ENCODE measurements at places on chromosomes 3 and 15.

DNA sequence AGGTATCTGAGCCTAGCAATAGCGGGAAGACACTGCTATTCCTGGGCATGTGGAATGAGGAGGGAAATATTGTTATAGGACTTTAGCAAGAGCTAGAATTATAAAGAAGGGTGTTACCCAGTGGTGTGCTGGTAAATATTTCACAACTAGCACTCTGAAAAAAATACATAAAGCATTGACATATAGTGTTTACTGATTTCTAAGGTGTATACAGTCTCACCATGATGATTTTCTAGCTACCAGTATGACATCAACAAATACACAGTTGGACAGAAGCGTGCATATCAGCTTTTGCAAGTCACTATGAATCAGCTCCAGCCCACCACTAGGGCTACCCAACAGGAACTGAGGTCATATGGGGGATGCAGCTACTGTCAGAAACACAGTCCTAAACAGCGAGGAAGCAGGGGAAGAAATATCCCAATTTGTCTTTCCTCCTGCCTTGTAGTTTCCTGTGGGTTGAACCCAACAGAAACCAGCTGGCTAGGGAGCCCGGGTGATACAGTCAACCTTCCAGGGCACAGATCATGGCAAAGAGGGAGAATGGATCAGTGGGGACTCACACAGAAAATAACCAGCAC is 39.6 kb downstream of the HGD start:
- no peak for DNase-seq

DNA sequence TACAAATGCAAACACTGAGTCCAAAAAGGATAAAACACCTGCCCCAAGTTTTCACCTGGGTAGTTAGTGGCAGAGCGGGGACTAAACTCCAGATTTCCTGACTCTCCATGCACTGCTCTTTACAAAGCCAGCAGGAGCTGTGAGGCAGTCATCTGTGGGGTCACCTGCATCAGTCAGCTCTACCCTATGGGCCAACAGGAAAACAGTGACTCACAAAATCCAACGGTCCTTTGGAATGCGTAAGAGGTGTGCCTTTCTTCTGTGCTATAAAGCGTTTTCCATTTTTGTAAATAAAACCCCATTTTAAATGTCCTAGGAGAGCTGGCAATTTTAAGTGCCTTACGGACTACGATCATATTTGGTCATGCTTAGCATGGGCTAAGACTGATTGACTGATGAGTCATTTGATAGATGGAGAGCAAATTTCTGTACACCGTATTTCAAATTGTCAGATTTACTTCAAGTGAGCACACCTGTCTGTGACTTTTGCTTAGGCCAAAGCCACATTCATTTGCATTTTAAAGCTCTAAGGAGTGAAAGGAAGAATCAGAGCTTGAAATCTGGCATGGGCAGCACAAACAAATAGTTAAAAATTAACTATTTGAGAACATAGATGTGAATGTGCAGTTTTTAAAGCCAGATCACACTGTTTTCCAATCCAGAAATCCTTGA is 4.4 kb upstream of the COL8A1 start:
- DNase-seq: no peak

- DNase-seq: no peak
These were observed 275.2 kb downstream of the EPHA6 start for GRCh38 chr3:97089621-97090020.

DNA sequence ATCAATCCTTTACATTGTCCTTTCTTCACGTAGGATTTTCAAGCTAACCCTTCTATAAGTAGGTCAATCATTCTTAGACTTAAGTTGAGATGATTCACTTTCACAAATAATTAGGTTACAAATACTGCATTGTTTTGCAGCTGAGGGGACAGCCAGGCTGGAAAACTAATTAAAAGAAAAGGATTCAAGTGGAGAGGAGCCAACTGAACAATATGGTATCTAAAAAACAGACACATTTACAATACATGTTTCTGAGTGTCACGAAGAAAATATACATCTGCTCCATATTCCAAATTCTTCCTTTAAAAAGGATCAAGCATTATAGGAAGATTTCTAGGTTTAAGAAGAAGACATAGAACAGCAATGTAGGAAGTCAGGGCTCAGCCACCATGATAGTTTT is 70.2 kb downstream of the PEAK1 start:
- DNase-seq: no peak

GRCh38 chr15:48634893-48635292 is 10.6 kb downstream of the FBN1 start:
- no peak for DNase-seq

GRCh38 chr3:98817547-98818041 is 54.5 kb downstream of the ST3GAL6 start:
- no peak for DNase-seq

All from stimulated activated CD8-positive, alpha-beta memory T cell treated with anti-CD3 and anti-CD28 coated beads, Interleukin-2, amount 100 ng/mL, for 48 hours (primary cell).